Hematopoietic multipotent progenitor cell treated with erythropoietin and hydrocortisone succinate and interleukin-3 and kit ligand, for 8 days (in vitro differentiated cells): ENCODE measurements at places on chromosomes 3 and 15.
A peak's percentile ranks its signal among the peaks of the same experiment; 100 is the strongest.

DNA sequence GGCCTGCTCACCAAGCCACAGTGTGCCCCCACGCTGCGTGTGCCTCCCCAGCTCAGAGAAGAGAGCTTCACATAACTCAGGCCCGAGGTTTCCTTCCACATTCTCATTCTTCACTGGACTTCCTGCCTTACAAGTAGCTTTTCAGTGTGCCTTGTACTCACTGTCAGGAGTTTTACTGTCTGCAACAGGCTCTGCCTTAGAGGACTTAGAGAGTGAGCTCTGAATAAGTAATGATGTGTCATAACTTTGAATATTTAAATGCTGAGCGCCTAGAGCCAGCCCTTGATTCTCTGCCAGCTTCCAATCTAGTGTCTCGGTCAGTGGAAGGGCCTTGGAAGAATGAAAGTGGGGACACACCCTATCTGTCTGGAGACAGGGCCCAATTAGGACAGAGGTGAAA is 41.8 kb downstream of the ITGB5 start:
- no peak for DNase-seq

DNA sequence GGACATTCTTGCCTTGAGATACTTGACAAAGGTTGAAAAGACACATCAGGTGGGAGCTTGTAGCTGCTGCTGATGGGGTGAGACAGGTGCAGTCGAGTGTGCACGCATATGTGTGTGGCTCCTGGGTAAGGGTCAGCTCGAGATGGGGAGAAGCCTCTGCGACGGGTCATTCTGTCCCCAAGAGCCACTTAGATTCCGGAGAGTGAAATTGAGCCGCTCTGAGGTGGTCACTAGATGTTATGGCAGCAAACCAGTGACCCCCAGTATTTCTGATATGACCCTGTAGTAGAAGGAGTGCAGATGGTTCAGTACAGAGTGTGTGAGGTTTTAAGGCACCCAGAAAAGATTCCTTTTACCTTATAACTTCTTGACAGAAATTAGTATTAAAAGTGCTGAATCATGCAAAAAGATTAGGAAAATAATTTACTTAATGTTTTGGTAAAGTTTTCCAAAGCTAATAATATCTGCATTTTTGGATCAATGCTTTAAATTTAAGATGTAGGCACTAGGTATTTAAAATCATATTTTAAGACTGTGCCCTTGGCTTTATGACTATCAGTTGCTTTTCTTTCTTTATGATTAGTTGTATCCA is 241.9 kb upstream of the TOPAZ1 start:
- no peak for DNase-seq

- no peak for DNase-seq
Observed at GRCh38 chr3:113953677-113954076, 5.9 kb downstream of the ZDHHC23 start.

DNA sequence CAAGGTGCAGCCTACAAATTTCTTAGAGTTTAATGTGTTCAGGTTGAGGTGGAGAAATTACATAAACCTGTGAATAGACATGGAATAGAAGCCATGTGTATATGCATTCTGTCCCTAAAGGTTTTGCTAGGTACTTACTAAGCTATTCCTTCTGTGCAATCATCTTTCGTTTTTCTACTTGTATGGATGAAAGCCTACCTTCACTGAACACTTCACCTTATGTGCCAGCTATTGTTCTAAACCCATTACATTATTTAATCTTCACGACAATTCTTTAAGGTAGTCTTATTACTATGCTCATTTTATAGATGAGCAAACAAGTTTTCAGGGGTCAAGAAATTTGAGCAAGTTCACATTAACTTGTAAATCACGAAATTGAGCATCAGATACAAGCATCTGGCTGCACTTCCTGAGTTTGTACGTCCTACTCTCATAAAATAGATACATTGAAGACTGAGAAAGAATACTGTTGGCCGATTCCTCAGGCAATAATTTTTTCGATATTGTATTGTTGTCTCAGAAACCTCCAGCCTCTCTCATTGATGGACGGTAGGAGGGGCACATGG is 635 bp upstream of the RCN2 start:
- no peak for DNase-seq

GRCh38 chr3:20747741-20748140 is 561.7 kb upstream of the SGO1 start:
- DNase-seq: no peak

- no peak for DNase-seq
Observed at GRCh38 chr3:8556473-8556869, 54.8 kb downstream of the LMCD1 start.

- no peak for DNase-seq
Observed at GRCh38 chr15:60994963-60995475, 234.1 kb downstream of the RORA start.

DNA sequence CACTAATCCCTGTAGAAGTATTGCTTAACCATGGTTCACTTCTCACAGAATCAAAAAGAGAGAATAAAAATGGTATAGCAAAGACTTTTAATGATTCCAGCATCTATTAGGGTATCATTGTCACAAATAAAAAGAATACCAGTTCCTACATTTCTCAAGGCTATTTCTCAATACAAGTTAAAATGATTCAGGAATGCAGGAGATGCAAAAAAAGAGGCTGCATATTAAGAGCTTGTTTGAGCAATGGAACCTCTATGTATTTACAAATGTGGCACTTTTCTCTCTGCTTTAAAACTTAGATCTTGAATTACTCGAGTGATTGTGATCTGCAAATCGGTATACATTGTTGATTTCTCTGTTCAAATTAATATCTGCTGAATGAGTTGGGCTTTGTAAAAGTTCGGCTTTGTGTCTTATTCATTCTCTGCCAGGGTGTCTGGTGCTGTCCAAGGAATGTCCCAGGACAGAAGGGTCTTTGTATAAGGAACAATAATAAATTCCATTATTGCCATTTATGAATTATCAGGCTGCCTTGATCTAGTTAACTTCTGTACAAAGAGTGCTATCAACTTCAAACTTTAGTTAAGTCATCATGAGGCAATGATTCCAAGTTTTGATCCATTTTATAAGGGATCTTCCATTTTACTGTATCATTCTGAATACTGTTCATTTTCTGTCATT is 364.2 kb downstream of the RBMS3 start:
- no peak for DNase-seq

GRCh38 chr15:100999369-100999768 is 80.2 kb downstream of the LRRK1 start:
- no peak for DNase-seq

- peak; percentile 26 for DNase-seq
Observed at GRCh38 chr3:78741066-78741645, 1026.6 kb downstream of the ROBO1 start.

DNA sequence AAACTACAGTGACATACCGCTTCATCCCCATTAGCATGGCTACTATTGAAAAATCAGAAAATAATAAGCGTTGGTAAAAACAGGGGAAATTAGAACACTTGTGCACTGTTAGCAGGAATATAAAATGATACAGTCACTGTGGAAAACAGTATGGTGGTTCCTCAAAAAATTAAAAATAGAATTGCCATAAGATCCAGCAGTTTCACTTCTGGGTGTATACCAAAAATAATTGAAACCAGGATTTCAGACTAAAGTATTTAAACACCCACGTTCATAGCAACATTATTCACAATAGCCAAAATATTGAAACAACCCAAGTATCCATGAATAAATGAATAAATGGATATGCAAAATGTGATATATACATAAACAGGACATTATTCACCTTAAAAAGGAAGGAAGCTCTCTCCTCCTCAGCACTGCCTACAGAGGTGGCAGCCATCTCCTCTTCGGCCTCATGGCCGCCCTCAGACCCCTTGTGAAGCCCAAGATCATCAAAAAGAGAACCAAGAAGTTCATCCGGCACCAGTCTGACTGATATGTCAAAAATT is 34.1 kb downstream of the NGLY1 start:
- no peak for DNase-seq

GRCh38 chr3:71208211-71209095 is 375.1 kb downstream of the FOXP1 start:
- DNase-seq: peak; percentile 86

DNA sequence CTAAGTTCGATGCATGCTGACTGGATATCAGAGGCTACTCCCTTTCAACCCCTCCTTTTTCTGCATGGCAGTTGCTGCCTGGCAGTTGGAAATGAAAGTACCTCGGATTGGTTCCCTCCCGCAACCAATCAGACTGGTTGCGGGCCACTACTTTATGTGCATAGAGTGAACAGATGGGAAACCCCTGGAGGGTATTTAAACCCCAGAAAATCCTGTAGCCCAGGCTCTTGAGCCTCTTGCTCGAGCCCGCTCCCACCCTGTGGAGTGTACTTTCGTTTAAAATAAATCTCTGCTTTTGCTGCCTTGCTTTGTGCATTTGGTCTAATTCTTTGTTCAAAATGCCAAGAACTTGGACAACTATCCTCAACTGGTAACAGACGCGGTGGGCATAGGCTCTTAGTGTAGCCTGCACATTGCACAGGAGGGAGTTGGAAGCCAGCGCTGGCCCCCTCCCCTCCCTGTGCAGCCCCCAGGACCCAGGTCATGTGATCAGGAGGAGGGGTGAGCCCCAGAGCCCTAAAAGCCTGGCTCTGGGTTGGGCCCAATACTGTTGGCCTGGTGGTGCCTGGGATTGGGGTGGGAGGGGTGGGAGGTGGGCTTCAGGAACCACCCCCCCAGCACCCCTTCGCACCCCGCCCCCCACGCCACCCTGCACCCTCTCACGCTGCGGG is 26.8 kb downstream of the RHCG start:
- DNase-seq: no peak

DNA sequence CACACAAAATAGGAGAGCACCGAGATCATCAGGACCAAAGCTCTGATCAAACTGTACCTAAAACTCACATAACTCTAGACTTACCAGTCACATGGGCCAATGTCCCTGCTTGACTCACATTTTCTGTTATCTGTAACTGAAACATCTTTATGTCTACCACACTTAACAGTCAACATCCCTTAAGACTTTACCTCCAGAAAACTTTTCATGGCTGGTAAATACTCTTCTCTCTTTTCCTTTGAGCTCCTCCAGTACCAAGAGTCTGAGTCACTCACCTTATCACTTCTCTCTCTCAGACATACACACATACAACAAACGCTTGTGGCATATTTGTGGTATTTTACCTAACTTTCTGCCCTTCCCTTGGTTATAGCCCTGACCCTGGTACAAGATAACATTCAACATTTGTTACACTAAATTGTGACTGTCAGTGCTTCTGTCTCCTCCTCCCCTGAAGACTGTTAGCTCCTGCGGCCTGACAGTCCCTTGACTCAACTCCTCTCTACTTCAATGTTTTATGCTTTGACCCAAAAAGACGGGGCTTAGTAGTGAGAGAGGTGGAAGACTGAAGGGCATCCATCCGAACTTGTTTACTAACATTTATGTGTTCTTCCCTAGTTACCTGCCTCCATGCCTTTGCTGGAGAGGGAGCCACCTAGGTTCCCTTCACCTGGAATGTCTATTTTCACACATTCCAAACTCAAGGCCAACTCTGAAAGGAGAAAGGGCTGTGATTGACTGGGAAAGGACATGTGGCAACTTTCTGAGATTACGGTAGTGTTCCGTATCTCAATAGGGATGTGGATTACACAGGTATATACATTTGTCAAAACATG is 3.7 kb upstream of the EFHB start:
- DNase-seq: peak; percentile 95

GRCh38 chr3:81911221-81911620 is 149.8 kb upstream of the GBE1 start:
- no peak for DNase-seq

GRCh38 chr3:20575146-20575545 is 389.1 kb upstream of the SGO1 start:
- no peak for DNase-seq

GRCh38 chr15:98651581-98652220 is 3.4 kb downstream of the IGF1R start:
- DNase-seq: peak; percentile 48

GRCh38 chr3:129688271-129688895 is 81.9 kb upstream of the PLXND1 start:
- no peak for DNase-seq

- DNase-seq: no peak
Observed at GRCh38 chr3:142542054-142542453, 36.5 kb downstream of the ATR start.

- DNase-seq: no peak
Observed at GRCh38 chr3:108250626-108251025, 28.4 kb upstream of the IFT57 start.

DNA sequence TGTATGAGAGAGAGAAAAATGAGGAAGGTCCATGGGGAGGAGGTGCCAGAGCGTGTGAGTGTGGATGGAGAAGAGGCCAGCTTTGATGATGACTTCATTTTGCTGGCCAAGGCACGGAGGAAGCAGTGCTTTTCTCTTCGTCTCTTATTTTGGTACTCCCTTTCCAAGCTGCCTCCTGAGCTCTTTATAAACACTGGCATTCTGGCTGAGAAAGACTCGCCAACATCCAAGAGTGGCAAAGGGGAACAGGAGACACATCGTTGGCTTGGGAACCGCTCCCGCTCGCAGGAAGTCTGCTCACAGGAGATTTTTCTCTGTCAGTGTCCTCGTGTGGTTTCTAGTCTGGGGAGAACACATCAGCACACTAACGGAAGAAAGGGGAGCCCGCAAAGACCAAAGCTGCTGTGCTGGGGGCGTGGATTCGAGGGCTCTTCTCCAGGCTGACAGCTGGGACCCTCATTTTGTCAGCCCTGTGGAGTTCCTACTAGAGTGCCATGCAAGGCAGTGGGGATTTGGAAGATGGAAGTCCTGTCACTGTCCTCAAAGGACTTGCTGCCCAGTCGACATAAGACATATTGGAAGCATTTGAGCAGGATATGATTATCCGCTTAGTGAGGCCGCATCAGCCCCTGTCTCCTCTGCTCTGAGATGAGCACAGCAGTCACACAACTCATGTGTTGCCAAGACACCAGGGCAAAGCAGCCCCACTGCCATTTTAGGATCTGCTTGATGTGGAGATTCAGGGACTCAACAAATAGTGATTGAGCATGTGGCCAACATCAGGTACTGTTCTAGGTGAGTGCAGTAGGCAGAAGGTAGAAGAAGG is 8.0 kb upstream of the SEMA4B start:
- DNase-seq: peak; percentile 33

GRCh38 chr3:123884203-123884831 is at the start of gene MYLK:
Gene MYLK, minus strand, starts transcription at chr3:123884332. Its CDS starts 90,491 bp downstream, at chr3:123793841.
- DNase-seq: peak; percentile 32

DNA sequence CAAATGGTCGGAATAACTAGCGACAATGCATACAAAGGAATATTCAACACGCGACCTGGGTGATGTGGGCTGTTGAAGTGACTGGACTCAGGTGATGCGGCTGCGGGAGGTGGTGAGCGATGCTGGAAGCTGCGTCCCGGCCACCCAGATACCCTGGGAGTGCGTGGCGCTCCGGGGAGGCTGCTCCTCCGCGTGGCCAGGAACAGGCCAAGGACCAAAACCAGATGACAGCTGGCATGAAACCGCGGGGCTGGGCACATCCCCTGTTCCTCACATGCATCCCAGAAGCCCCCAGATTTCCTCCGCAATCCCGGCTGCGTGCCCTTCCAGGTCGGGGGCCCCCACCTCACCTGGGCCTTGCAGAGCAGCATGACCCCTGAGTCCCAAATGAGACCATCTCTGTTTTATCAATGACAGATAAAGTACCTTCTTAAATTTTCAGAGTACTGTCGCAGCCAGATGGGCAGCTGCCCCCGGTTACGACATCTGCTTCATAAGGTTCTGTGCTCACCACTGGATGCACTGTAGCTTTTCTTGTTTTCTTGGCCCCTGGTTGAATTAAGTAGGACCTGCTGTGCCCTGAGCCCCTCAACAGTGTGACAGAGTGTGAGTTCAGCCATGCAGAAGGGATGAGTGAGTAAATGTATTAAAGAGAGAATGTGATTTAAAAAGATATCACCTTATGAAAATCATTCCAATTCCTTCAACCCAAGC is 278.2 kb downstream of the GABRG3 start:
- DNase-seq: no peak
